ENCODE measurements at places on chromosomes 12 and 14. TPM values are rescaled to one million over a fixed set of nuclear protein-coding genes. Genes with fewer than 3 reads are reported as not detected.

Gene SLC6A13
- 0.09 TPM for total RNA-seq

Gene TOGARAM1
- 15.7 TPM for total RNA-seq

Gene FMNL3
- 70.0 TPM for total RNA-seq

Gene RPS6KL1
- 6.1 TPM for total RNA-seq

Gene CEBPE
- total RNA-seq: not detected

Gene IQSEC3
- not detected for total RNA-seq

Gene TMEM260
- 10.8 TPM for total RNA-seq

Gene CLEC14A
- 286 TPM for total RNA-seq

Gene RARG
- 8.5 TPM for total RNA-seq

Gene DHRS1
- 7.3 TPM for total RNA-seq

Gene RIMKLB
- 67.2 TPM for total RNA-seq

Gene MIP
- total RNA-seq: not detected

Gene GYS2
- total RNA-seq: not detected

Gene HOXC11
- total RNA-seq: not detected

All from endothelial cell of coronary artery (primary cell).